Activated CD4-positive, alpha-beta T cell treated with anti-CD3 and anti-CD28 coated beads, Interleukin-2, amount 50 U/mL, for 4 hours (primary cell): ENCODE measurements at places on chromosomes 11 and 22.

DNA sequence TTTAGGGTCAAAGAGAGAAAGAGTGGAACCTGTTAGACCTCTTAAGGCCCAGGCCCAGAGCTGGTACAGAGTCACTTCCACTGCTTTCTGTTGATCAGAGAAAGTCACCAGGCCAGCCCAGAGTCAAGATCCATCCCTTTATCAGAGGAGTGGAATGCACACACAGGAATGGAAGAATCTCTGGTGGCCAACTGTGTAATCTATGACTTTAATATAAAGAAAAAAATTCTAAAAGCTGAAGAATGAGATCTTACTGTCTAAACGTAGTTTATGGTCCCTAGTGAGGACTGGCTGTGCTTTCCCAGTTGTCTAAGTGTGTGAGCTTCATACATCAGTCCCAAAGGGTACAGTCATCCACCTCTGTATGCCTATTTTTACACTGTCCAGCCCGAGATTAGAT lies 51.0 kb downstream of the PPFIBP2 start:
- no peak for DNase-seq

GRCh38 chr11:118258410-118258809 lies 5.7 kb downstream of the MPZL2 start:
- DNase-seq, result no peak

- no peak for DNase-seq
Observed at GRCh38 chr22:21865041-21865440, 2.4 kb downstream of the MAPK1 start.

- no peak for DNase-seq
Observed at GRCh38 chr22:29641700-29642330, 38.4 kb downstream of the NF2 start.

DNA sequence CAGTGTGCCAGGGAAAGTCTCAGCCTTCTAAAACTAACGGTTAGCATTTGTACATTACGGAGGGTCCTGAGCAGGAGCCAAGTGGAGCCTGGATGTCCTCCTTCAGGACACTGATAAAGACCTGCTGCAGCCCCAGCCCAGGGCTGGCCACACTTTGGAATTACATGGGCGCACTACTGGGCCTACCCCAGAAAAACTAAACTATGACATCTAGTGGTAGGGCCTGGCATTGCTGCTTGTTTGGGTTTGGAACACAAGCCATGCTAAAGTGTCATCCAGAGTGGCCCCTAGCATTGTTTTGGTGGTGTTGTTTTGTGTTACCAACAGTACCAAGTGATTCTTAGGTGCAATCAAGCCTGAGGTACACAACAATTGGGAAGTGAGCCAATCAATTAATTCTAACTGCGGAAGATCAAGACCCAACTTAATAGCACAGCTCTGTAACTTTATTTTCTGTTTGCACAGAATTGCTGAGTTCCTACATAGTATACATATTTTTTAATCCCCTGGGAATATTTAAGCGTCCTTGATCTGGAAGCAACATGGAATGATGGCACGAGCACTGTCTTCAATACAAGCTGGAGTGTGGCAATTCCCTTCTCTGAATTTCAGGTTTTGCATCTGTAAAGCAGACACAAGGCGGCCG lies 340.7 kb downstream of the LARGE1 start:
- DNase-seq, result no peak

- DNase-seq, result no peak
Observed at GRCh38 chr11:86765878-86766277, 34.5 kb upstream of the PRSS23 start.
